ENCODE measurements at places on chromosomes 12 and 14.

GRCh38 chr12:3644104-3644503 is 108.8 kb downstream of the CRACR2A start:
- DNase-seq: no peak

DNA sequence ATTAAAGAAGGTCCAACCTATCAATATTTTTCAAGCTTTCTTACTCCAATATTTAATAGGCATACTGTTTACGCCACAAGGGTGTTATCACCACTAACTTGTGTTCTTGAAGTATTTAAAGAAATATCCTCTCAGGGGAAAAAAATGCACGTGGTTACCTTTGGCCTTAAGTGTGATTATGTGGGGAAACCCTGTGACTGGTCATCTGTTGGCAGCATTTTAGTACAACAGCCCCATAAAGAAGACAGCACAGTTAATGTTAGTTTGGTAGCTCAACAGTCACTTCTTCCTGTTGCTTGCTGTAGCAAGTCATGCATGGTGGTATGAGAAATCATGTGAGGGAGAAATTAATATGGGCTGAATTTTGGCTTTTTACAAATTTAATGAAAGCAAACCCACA is 1021.5 kb upstream of the TMEM132C start:
- DNase-seq: no peak

GRCh38 chr12:22366181-22366580 is 31.7 kb upstream of the ST8SIA1 start:
- no peak for DNase-seq

DNA sequence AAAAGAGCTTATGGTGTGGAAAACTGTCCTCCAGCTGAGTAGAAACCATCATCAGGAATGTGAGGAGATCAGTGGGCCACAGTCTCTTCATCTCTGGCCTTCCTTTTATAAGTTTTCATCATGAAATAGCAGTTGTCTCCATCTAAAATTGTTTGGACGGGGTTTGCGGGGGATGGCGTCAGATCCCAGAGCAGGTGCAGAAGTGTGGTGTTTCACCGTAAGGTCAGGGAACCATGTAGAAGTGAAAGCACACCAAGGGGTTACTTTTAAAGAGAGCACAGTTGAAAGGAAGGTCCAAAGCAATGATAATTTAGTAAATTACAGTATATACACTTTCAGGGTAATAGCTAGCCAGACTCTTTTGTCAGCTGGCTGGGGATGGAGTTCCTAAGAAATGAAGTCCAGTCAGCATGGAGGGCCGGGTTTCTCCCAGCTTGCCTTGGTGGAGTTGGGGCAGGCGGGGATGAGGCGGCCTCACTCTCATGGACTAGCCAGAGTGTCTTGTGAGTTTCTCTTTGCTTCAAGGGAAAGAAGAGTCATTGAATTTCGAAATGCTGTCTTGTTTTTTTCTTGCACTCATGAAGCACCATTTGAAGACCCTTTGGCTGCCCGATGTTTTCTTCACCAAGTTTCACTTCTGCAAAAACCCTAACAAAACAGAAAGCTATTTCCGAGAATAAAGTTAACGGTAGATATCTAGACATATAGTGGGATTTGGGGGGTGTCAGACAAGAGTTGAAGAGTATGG is 100.6 kb downstream of the ETV6 start:
- DNase-seq: no peak

- DNase-seq: no peak
These were observed 458.8 kb downstream of the TMEM117 start for GRCh38 chr12:44294649-44295048.

DNA sequence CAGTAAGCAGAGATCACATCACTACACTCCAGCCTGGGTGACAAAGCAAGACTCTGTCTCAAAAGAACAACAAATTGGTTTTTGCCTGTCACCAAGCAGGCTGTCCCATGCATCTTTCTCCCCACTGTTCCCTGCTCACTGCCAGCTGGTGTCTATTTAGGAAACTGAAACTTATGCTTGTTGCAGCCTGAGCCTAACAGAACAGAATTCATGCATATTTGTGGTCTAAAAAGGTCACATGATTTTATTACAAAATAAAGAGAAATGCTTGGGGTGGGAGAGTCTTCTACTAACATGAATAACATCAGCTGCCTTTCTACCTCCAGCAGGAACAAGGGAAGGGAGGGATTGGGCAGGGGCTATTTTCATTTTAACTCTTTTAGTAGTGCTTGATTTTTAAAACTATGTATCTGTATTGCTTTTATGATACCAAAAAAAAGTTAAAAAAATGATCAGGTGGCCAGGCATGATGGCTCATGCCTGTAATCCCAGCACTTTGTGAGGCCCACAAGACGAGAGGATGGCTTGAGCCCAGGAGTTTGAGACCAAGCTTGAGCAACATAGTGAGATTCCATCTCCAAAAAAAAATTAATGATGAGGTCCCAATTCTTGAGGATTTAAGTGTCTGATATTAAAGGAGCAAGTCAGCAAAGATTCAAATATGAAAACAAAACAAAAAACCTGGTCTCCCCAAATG is 923 bp downstream of the STAT2 start:
- peak; percentile 78 for DNase-seq

DNA sequence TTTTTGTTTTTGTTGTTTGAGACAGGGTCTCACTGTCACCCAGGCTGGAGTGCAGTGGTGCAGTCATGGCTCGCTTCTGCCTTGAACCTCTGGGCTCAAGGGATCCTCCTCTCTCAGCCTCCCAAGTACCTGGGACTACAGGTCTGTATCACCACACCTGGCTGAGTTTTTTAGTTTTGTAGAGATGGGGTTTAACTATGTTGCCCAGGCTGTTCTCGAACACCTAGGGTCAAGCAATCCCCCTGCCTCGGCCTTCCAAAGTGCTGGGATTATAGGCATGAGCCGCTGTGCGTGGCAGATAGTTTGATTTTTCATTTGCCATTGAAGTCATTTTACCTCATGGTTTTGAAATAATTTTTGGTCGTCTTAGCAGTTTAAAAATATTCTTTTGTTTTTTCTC is 94.3 kb upstream of the EIF5 start:
- no peak for DNase-seq

- no peak for DNase-seq
These were observed 75.8 kb downstream of the FRMD6 start for GRCh38 chr14:51727526-51727925.

DNA sequence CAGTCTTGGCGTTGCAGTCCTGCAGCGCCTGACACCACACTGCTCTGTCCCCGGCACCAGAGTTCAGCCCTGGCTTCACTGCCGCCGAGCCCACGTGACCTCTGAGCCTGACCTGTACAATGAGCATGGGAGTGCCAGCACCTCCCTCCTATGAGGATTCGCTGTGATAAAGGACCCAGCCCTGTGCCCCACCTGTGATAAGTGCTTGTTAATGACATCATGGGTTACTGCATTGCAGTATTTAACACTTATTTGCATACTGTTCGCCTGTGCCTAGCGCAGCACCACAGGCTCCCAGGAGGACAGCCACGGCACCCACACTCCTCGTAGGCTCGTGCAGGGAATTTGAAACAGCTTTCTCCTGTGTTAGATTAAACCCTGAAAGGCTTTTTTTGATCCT is 118.2 kb upstream of the GSC start:
- DNase-seq: no peak

DNA sequence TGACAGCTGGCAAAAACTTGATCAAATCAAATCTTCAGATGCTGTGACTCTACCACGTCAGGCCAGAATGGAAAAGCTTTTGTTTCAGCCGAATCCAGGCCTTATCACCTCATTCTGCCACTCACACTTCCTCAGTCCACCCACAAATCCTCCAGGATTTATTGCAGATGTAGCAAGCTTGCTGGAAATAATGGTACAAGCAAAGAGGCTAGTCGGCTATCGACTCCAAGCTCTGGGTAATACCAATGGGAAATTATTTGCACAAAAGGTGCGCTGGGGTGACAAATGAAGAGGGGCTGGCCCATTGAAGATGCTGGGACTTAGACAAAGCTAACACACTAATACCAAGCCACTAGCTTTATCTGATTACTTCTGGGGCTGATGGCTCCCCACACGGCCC is 250.5 kb downstream of the ASCL1 start:
- no peak for DNase-seq

DNA sequence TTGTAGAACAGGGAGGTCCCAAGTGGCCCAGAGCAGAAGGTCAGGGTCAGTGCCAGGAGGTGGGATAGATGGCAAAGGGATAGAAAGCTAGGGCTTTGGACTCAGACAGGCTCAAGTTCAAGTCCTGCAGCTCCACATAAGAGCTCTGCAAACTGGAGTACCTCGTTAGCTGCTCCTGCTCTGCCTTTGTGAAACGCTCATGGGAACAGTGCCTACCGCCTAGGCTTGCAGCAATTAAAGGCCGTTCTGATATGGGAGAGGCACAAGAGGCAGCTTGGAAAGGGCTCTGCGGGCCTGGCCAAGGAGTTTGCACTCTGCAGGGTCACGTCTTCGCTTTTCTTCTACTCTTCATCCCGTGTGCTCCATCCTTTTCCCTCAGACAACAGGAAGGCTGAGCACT is 54.1 kb downstream of the MAP1LC3B2 start:
- no peak for DNase-seq

DNA sequence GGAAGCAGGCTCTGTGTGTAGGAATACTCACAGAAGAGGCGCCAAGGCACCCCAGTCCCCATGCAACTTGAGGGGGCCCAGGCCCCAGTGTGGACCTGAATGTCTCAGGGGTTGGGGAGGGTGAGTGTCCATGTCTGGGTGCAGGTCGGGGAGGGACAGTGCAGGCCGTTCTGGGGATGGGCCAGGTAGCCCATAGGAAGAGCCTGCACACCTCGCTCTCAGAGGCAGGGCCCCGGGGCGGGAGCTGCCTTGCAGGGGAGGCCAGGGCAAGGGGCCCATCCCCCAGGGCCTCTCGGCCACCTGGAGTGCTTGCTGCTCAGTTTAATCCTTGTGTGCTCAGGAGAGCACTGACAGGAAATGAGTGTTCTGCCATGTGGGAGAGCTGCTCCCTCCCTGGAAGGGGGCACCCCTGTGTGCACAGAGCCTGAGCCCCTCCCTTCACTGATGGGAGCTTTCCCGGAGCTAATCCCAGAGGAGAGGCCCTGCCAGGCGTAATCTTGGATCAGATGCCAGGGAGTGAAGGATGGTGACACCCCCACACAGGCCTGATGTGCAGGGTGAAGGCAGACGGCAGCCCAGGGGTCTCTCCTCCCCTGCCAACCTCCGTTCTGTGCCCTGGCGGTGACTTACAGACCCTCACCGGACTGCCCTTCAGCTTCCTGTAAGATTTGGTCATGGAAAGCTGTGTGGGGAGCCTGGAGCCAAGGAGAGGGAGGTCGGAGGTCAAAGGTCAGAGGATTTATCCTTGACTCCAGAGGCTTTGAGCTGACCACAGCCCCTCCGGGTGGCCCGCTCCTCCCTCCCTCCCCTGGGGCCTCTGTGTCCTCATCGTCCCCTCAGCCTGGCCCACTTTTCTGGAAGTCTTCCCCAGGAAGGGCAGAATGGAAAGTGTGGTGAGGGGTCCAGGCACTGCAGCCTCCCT is 24.4 kb upstream of the FBRSL1 start:
- DNase-seq: no peak

- DNase-seq: no peak
These were observed 42.7 kb upstream of the ALX1 start for GRCh38 chr12:85237327-85237726.

GRCh38 chr14:68506021-68506644 is 286.7 kb downstream of the ZFP36L1 start:
- peak; percentile 78 for DNase-seq

- DNase-seq: no peak
These were observed 65.8 kb upstream of the COCH start for GRCh38 chr14:30808576-30808975.

DNA sequence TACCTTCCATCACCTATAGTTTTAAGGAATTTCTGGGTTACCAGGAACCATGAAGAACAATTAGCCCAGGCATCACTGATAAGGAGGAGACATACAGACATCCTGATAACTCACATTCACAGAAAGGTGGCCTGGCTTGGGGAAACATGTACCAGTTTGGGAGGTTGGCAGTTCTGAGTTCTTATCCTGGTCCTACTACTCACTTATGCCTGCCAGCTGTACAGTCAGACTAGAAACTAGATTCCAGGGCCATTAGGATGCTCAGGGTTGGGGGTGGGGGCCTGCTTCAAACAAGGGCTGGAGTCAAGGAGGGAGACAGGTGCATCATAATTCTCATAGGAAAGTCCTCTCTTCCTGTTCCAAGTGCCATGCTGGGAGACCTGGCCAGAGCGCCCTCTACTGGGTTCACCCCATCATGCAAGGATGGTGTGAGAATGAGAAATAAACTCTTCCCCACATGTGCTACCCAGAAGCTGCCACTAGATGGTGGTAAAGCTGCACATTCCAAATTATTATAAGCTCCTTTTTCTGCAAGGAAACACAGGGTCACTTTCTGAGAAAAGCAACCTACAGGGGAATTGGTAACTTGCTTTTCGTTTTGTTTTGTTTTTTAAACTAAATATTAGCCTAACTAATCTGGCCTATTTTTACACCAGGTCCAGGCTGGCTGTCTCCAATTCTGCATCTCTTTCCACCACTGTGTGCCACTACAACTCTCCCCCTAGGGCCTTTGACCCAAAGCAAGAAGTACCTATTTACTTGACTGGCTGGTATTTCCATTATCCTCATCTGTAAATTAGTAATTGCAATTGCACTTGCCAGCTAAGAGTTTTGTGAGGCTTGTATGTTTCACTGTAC is 14.5 kb downstream of the OAS2 start:
- peak; percentile 82 for DNase-seq

- DNase-seq: peak; percentile 55
These were observed 229.4 kb downstream of the CHST11 start for GRCh38 chr12:104686196-104686595.

- no peak for DNase-seq
These were observed 2.1 kb downstream of the PLXNC1 start for GRCh38 chr12:94150240-94151121.

GRCh38 chr14:22553445-22553844 is 35.6 kb downstream of the DAD1 start:
- DNase-seq: no peak

GRCh38 chr12:129902371-129903091 is 1.3 kb downstream of the TMEM132D start:
- DNase-seq: no peak

- DNase-seq: no peak
These were observed 42.1 kb upstream of the GXYLT1 start for GRCh38 chr12:42186793-42187192.

GRCh38 chr12:114703060-114703493 is 19.1 kb upstream of the TBX3 start:
- no peak for DNase-seq

DNA sequence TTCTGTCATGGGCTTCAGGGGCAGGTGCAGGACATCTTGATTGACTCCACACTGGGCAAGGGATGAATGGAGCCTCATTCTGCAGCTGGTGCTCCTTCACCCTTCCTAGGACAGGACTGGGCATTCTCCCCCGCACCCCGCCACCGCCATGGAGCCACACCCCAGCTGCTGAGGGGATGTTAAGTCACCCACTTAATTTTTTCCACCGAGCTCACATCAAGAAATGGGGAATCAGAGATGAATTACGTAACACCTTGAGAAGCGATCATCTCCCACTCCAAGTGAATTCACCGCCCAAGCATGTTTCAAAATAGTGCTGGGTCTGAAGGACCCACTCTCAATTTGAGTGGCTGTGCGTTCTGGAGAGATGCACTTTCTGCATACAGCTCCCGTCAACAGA is 94.2 kb downstream of the EML1 start:
- DNase-seq: no peak

- no peak for DNase-seq
These were observed 484 bp downstream of the MIS18BP1 start for GRCh38 chr14:45252366-45253069.

- no peak for DNase-seq
These were observed 6.4 kb upstream of the TSPAN8 start for GRCh38 chr12:71164166-71164565.

GRCh38 chr14:76311079-76311758 is 64.7 kb upstream of the ESRRB start:
- DNase-seq: no peak
